H1 (cell line): ENCODE measurements at places on chromosomes 7 and 10.

GRCh38 chr10:78361031-78361430 is 327.4 kb downstream of the RPS24 start:
- peaks cover 13% of the 10 kb centered on the region; the same call in 1 of the 2 replicates for H3K4me1 ChIP-seq
- no peak overlapping the region for H3K27ac ChIP-seq
- DNase-seq, result no peak
- H3K4me3 ChIP-seq, result no peak overlapping the region
- H3K27me3 ChIP-seq, result no peaks in the 10 kb centered on the region

DNA sequence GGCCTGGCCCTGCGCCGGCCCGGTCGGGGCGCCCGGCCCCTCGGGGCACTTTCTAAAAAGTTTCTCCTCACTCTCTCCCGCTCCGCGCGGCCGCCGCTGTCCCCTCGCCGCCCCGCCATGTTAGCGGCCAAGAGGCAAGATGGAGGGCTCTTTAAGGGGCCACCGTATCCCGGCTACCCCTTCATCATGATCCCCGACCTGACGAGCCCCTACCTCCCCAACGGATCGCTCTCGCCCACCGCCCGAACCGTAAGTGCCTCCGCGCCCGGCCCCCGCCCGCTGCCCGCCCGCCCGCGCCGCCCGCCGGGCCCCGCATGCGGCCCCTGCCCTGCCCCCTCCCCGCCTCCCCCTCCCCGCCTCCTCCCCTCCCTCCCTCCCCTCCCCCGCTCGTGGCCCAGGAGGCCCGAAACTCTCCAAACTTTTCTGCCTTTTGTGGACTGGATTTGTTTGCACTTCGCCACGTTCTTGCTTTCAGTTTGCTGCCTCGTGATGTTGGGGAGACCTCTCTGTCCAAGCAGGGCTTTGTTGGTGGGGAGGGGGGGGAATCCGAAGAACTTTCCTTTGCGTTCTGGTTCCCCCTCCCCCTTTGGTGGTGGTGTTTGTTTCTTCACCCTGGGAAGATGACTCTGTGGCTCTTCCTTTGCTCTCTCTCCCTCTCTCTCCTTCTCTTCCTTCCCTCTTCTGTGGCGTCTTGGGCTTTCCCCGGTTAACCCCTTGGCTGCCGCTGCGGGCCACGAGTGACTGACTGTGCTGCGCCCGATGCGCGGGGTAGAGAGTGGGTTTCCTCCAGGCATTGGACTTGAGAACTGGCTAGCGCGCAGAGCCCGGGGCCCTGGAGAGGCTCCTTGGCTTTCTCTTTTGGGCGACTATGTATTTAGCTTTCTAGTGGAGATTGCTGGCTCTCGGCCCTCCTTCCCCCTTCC is 1.6 kb downstream of the TCF7L2 start:
- peaks cover 13% of the 10 kb centered on the region for H3K4me1 ChIP-seq
- peak; percentile 76 for DNase-seq
- H3K27ac ChIP-seq, result peak overlapping the region; percentile 91
- peak overlapping the region; percentile 94 for H3K4me3 ChIP-seq
- no peaks in the 10 kb centered on the region for H3K27me3 ChIP-seq

- H3K27me3 ChIP-seq, result no peaks in the 10 kb centered on the region
- no peak overlapping the region for H3K27ac ChIP-seq
- no peaks in the 10 kb centered on the region for H3K4me1 ChIP-seq
- no peak overlapping the region for H3K4me3 ChIP-seq
- H3K36me3 ChIP-seq, result no peaks in the 10 kb centered on the region
These were observed 159.5 kb upstream of the AUTS2 start for GRCh38 chr7:69438584-69439412.

DNA sequence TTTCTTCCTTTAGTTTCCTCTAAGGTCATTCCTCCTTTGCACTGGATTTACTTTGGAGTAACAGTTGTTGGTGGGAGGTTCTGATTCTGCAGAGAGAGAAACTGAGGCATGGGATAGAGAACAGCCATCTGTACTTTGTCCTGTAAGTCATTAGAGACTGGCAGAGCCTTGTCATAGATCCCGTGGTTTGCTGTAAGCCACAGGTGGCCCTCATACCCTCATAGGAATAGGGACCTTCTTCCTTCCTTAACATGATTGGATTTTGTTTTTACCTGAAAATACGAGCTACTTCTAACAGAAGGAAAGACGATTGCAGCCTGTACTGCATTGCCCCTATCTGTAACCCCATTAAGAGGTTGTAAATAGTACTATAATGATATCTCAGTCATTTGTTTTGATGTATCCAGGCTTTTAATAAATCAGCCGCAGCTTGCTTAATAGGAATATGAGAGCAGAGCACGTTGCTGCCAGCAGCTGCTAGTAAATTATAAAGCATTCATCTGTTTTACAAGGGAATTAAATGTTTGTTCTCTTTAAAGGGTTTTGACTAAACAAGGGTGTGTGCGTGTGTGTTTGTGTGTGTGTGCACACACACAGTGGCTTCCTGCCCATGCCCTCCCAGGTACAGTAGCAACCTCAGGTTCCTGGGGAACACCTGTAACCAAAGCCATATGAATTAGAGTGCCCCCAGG is 249.8 kb downstream of the AUTS2 start:
- no peak for DNase-seq
- no peak overlapping the region for H3K27ac ChIP-seq
- no peaks in the 10 kb centered on the region for H3K36me3 ChIP-seq

DNA sequence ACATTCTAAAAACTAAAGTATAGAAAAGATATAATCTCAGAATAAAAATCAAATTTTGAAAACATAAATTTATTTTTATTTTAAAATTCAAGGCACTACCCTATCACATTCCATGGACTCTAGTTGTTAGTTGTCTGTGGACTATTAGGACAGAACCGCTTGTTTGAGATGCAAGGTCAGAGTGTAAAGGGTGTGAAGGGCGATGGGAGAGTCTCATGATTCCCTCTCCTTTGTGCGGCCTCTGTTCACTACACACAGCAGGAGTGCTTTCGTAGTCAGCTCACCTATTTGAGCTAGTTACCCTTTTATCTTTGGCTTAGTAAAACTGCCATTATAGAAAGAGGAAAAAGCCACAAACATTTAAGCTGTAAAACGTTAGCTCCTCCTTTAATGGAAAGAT is 189.8 kb upstream of the TEX47 start:
- H3K27ac ChIP-seq, result no peak overlapping the region
- H3K4me3 ChIP-seq, result no peak overlapping the region
- H3K4me1 ChIP-seq, result peaks cover 2% of the 10 kb centered on the region

GRCh38 chr10:114751856-114752255 is 69.7 kb upstream of the FHIP2A start:
- H3K27ac ChIP-seq, result no peak overlapping the region
- no peaks in the 10 kb centered on the region for H3K4me1 ChIP-seq
- H3K36me3 ChIP-seq, result no peaks in the 10 kb centered on the region
- DNase-seq, result no peak

DNA sequence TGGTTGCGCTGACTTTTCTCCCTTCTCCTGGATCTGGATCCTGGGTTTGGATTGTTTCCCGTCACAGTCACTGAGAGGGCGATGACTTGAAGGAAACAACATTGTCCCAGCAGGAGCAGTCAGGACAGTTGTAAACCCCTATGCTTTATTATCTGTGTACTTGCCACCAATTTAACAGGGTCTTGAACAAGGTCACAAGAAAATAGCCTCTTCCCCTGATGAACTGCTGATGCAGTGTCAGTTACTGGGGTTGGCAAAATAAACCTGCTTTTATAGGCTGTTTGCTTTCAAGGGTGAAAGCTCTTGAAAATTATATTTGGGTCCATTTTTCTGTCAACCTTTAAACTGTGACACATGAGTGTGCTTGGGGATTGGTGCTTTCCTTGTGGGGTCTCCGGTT is 238.9 kb downstream of the ACTR3B start:
- H3K4me3 ChIP-seq, result no peak overlapping the region
- no peaks in the 10 kb centered on the region for H3K36me3 ChIP-seq
- H3K27ac ChIP-seq, result no peak overlapping the region
- H3K27me3 ChIP-seq, result no peaks in the 10 kb centered on the region

DNA sequence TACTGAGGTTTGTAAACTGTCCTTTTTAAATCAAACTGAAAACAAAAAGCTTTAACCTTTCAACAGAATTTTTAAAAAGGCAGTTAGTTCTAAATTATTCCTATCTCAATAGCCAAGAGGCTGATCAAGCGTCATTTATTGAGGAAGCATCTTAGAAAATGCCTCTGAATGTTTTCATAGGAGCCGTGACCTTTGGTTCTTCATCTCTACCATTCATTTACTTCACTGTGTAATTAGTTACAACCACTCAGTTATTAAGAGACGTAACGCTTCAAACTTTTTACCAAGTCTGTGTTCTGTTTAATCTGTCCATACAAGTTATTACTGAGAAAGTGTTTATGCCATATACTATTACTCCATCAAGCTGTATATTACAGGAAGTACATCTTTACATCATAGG is 107.4 kb upstream of the KMT2E start:
- no peaks in the 10 kb centered on the region for H3K4me1 ChIP-seq
- no peaks in the 10 kb centered on the region for H3K36me3 ChIP-seq
- H3K4me3 ChIP-seq, result no peak overlapping the region
- H3K27ac ChIP-seq, result no peak overlapping the region
- no peaks in the 10 kb centered on the region for H3K27me3 ChIP-seq

- no peaks in the 10 kb centered on the region for H3K4me1 ChIP-seq
- no peak overlapping the region for H3K27ac ChIP-seq
These were observed 46.1 kb downstream of the ARMH3 start for GRCh38 chr10:102009801-102010425.

DNA sequence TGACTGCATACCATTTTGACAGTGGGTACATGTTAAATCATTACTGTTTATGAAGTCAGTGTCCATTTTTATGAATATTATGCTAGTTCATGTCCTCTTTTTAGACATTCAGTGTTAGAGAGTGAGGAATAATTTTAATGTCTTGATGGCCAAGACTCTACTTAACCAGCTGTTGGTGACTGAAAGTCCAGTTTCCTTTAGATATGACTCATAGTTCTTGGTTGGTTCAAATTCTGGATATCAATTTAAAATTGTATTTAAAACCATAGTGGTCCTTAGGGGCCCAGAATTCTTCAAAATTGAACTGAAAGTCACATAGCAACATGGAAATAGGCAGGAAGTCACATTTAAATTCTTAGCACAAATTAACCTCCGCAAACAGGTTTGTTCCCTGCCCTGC is 196.5 kb upstream of the PRPS1L1 start:
- no peak overlapping the region for H3K4me3 ChIP-seq
- no peak overlapping the region for H3K27ac ChIP-seq
- no peaks in the 10 kb centered on the region for H3K27me3 ChIP-seq
- no peaks in the 10 kb centered on the region for H3K36me3 ChIP-seq
- no peak for DNase-seq

GRCh38 chr7:38630720-38631673 is at the start of gene AMPH:
Gene AMPH, minus strand, starts transcription at chr7:38631373. Its CDS starts 22 bp downstream, at chr7:38631351.
- no peaks in the 10 kb centered on the region for H3K4me1 ChIP-seq
- peak; percentile 86 for DNase-seq
- H3K27me3 ChIP-seq, result peaks cover 28% of the 10 kb centered on the region
- peak within 1 kb of the TSS; percentile 51 for H3K4me3 ChIP-seq
- no peaks in the 10 kb centered on the region for H3K36me3 ChIP-seq
- H3K27ac ChIP-seq, result no peak within 1 kb of the TSS

- no peak for DNase-seq
- no peaks in the 10 kb centered on the region for H3K4me1 ChIP-seq
- H3K4me3 ChIP-seq, result no peak overlapping the region
- H3K36me3 ChIP-seq, result no peaks in the 10 kb centered on the region
These were observed 51.6 kb upstream of the PAX2 start for GRCh38 chr10:100693821-100694220.

- no peak for DNase-seq
- no peaks in the 10 kb centered on the region for H3K36me3 ChIP-seq
- no peaks in the 10 kb centered on the region for H3K27me3 ChIP-seq
- no peak overlapping the region for H3K27ac ChIP-seq
- no peaks in the 10 kb centered on the region for H3K4me1 ChIP-seq
These were observed 583.5 kb downstream of the SDK1 start for GRCh38 chr7:3884543-3884942.

DNA sequence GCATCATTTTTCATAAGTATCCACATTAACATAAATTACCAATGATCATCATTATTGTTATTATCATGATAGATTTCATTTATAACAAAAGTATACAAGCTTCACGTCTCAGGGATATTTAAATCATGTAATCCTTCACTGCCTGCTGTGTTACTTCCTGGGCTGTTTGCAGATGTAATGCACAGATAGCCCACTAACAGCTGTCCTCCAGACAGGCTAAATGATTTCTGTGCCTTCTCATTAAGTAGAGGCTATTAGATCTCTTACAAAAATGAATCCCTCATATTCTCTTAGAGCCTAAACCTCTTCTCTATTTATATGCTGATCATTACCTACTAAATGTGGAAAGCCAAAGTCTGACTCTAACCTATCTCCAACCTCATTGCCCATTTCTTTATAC is 9.3 kb downstream of the PCLO start:
- H3K27me3 ChIP-seq, result no peaks in the 10 kb centered on the region
- H3K4me3 ChIP-seq, result no peak overlapping the region
- H3K27ac ChIP-seq, result no peak overlapping the region

GRCh38 chr7:111558991-111559390 is 3.3 kb downstream of the IMMP2L start:
- peaks cover 1% of the 10 kb centered on the region for H3K27me3 ChIP-seq
- peaks cover 7% of the 10 kb centered on the region; the same call in 1 of the 2 replicates for H3K4me1 ChIP-seq

DNA sequence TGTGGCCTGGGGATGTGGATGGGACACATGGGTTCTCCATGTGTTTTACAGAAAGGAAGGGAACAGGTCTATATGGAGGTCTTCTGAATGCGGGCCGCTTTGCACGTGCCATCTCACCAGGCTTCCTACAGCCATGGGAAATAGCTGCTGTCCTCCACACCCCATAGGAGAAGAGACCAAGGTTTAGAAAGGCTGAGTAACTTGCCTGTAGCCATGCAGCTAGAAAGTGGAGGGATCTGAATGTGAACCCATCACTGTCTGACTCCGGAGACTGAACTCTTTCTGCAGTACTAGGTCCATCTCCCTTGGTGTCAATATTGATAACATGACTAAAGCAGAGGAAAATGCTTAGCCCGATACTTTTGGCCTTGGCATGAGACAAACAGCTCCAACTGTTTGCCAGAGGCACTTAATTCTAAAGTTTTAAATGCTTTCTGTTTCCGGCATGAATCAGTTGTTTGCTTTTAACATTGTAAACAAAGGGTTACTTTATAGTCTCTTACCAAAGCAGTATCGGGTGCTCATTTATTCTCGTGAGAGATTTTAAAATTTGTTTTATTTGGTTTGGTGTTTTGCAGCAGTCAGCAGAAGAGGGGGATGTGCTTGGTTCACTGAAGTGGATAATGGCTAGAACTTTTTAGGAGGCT is 64.8 kb upstream of the LOXL4 start:
- no peak overlapping the region for H3K4me3 ChIP-seq
- no peaks in the 10 kb centered on the region for H3K27me3 ChIP-seq
- no peaks in the 10 kb centered on the region for H3K4me1 ChIP-seq
- H3K36me3 ChIP-seq, result no peaks in the 10 kb centered on the region
- H3K27ac ChIP-seq, result no peak overlapping the region

- H3K4me1 ChIP-seq, result no peaks in the 10 kb centered on the region
- DNase-seq, result no peak
- no peak overlapping the region for H3K27ac ChIP-seq
- H3K4me3 ChIP-seq, result no peak overlapping the region
- H3K36me3 ChIP-seq, result no peaks in the 10 kb centered on the region
These were observed 147.2 kb upstream of the ADO start for GRCh38 chr10:62657244-62657835.

GRCh38 chr10:62077330-62078015 is 176.0 kb downstream of the ARID5B start:
- DNase-seq, result no peak
- no peaks in the 10 kb centered on the region for H3K36me3 ChIP-seq
- no peaks in the 10 kb centered on the region for H3K4me1 ChIP-seq
- H3K4me3 ChIP-seq, result no peak overlapping the region
- no peaks in the 10 kb centered on the region for H3K27me3 ChIP-seq
- no peak overlapping the region for H3K27ac ChIP-seq
